ENCODE measurements at places on chromosomes 4 and X. TPM values are rescaled to one million over a fixed set of nuclear protein-coding genes. Genes with fewer than 3 reads are reported as not detected.

Gene RAB41
- 0.66 TPM for polyA plus RNA-seq

Gene NPY1R
- 3.0 TPM for polyA plus RNA-seq

Gene CTSO
- 47.5 TPM for polyA plus RNA-seq

Gene NEUROG2
- not detected for polyA plus RNA-seq

Gene FRMPD4
- polyA plus RNA-seq: 0.11 TPM

Gene GAGE12F
- polyA plus RNA-seq: not detected

Gene COL4A6
- 17.8 TPM for polyA plus RNA-seq

Gene OPN1MW2
- not detected for polyA plus RNA-seq

Gene ALAS2
- 234 TPM for polyA plus RNA-seq

Gene SYTL4
- 11.4 TPM for polyA plus RNA-seq

Gene NPFFR2
- 3.1 TPM for polyA plus RNA-seq

Gene ABHD18
- 8.6 TPM for polyA plus RNA-seq

Gene RHOH
- 1.0 TPM for polyA plus RNA-seq

Gene PABPC5
- 5.7 TPM for polyA plus RNA-seq

Gene EREG
- 0.42 TPM for polyA plus RNA-seq

Gene SPANXA2
- polyA plus RNA-seq: not detected

Gene HTN3
- polyA plus RNA-seq: not detected

Gene PAGE1
- polyA plus RNA-seq: not detected

Gene ETDB
- not detected for polyA plus RNA-seq

Gene PSMD10
- polyA plus RNA-seq: 61.9 TPM

Gene TEX13D
- not detected for polyA plus RNA-seq

Gene AMTN
- polyA plus RNA-seq: not detected

Gene STOX2
- 9.5 TPM for polyA plus RNA-seq

Gene WDR17
- polyA plus RNA-seq: 7.4 TPM

Gene NXT2
- 25.8 TPM for polyA plus RNA-seq

Gene NR3C2
- 14.5 TPM for polyA plus RNA-seq

Gene GC
- 0.40 TPM for polyA plus RNA-seq

Measured in left renal pelvis (tissue), 4 donors.